Suppressor macrophage (primary cell): ENCODE measurements at places on chromosomes 3 and 15.

DNA sequence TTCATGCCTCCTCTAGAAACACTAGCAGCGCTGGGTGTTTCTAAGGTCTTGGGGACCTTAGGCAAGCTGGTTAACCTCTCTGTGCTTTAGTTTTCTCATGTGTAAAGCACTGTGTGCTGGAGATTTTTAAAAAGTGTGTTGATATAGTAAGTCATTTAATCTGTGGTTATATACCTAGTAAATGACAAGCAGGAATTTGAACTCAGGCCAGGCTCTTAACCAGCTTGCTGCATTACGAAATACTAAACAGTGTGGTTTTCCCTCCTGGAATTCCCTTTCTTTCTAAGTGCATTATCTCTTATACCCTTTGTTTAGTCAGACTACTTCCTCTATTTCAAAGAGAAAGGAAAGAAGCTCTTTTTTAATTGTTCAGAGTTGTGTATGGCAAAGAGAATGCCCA lies 26.5 kb downstream of the NEO1 start:
- peak; percentile 26 for DNase-seq

DNA sequence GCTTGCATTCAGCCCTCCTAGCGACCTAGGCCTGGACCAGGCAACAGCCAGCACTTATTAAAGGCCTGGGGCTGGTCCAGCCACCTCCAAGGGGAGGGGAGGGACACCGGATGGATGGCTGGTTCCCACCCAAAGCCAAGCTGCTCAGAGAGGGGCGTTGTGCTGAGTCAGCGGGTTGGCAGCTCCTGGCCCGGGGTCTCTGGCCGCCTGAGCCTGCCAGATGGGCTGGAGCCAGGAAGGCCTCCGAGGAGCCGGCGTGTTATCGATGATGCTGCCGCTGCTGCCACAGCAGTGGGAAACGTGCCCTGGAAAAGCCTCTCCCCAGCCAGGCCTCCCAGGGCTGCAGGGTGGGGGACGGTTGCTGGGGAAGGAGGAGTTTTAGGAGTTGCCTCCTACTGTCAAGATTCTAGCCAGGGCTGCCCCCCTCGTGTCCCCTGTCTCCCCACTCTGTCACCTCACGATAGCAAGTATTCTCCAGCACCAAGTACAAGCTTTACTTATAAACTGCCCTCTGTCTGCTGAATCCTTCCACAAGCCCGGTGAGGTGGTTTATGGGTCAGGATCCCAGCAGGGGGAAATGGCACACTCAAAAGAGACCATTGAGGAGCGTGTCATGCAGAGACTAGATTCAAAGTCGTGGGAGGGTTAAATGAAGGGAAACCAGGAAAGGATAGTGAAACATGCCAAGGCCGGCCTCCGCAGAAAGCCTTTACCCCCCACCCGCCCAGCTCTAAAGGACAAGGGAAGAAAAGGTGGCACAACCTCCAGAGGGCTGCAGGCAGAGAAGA lies 43.2 kb upstream of the TSEN2 start:
- no peak for DNase-seq

DNA sequence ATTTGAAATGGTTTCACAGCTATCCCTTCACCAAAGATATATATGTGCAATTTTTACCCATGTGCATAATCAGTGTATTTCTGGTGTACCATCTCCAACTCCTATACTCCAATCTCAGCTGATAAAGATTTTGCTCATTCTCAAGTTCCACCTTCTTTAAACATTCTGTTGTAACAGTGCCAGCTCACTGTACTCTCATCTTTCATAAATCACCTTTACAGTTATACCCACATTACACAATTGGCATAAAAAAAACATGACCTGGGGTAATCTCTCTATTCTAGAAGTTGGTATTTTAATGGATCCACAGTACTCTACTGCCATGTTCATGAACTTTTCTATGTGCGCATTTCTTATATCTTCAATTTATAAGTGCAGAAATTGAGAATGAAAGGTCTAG lies 339.9 kb upstream of the DPH6 start:
- DNase-seq = no peak

- DNase-seq = no peak
Measured at GRCh38 chr15:64582202-64582601, 121.8 kb downstream of the ZNF609 start.

DNA sequence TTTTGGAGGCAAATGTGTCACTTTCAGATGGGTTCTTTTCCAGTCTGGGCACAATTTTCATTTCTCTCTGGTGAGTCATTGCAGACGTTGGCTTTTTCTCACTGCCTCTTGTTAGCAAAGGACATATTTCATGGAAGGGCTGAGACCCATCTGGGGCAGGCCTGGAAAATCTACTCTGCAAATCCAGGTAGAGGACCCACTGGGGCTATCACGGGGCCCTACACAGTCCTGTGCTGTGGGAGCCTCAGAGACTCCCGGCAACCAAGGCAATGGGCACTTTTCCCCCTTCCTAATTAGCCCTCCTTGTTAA lies 58.0 kb downstream of the HRH1 start:
- no peak for DNase-seq

DNA sequence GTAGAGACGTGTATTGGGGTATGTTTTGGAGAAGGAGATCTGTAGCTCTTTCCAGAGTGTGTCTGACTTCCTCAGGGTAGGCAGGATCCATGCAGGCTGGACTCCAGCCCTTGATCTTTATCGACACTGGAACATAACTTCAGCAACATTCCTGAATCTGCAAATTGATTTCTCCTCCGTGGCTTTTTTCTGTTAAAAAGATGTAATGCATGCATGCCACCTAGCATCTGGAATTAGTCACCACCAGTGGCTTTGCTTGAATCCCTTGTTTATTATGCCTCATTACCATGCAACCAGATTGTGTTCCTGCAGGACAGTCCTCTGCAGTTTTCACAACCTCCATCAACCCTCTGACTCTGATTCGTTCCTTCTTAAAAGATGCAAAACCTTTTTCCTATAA lies 86.1 kb downstream of the CCNL1 start:
- DNase-seq = no peak

DNA sequence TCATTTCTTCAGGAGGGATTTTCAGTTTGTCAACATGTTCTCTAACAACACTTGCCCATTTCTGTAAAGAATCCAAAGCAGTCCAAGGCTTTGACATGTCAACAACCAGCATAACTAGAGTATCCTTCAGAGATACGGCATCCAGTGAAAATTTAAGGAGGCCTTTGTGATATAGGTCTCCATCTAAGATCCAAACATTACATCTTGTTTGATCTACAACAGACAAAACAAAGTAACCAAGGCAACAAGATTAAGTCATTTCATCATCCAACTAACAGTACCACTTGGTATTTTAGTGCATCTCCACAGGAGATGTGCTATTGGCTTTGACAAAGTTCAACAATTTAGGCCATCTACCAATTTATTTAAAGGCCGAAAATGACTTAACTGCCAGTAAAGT lies 25.8 kb downstream of the DYNC1LI1 start:
- DNase-seq = no peak

GRCh38 chr15:67183443-67184169 lies 70.9 kb downstream of the AAGAB start:
- DNase-seq = no peak

DNA sequence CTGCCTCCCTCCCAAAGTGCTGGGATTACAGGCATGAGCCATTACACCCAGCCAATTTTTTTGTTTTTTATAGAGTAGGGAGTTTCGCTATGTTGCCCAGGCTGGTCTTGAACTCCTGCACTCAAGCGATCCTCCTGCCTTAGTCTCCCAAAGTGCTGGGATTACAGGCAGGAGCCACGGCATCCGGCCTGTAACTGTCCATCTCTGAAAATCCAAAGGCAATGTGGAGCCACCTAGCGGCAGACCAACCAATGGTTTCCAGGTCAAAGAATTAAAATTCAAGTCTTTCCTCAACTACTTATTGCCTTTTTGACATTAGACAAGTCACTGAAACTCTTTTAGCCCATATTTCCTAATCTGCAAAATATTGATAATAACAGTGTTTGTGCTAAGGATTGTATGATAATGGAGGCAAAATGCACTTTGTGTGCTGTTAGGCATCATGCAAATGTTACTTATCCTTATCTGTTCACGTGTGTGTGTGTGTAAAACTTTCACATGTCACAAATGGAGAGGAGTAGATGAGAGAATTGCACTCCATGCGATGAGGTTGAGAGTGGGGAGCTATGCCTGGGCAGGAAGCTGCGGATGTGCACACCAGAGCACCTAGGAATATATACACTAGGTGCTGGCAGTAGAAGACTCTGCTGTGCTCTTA lies 48.7 kb downstream of the COL8A1 start:
- peak; percentile 42 for DNase-seq

DNA sequence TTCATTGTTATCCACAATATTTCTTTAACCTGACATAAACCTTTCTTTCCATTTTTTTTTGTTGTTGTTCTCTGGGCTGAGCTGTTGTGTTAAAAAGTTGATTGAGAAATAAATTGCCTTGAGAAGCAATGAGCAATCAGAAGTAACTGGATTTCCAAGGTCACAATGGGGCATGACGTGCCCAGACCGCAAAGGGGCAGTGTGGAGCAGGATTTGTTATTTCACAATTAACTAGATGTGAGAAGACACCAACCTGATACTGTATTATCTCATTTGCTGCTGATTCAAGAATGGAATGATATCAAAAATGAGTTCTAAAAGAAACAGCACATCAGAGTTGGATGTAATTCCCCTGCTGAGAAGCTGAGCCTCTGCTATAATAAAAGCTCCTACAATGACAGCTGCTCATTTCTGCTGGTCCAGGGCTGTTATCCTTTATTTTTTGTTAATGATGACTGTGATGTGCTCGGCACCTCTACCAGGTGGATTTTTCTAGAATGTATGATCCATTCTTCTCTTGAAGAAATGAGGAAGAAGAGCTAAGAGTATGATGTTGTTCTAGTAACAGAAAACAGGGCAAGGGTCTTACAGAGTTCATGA lies 28.1 kb downstream of the CPNE4 start:
- peak; percentile 60 for DNase-seq

DNA sequence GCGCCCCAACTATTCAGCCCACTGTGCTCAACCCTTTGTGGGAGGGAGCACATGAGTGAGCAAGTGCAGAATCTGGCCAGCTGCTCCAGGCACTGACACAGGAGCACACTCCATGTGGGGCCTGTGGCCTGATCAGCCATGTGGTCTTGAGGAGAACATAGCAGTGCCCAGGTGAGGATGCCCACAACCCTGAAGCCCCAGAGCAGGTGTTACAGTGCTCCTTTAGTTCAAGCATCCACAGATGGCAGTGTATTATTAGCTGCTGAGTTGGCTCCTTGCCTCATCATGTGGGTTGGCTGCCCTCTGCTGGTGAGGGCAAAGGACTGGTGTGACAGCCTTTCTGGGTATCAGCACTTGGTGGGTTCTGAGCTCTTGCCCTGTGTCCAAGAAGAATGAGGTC lies 1588.2 kb downstream of the SI start:
- peak; percentile 57 for DNase-seq

- no peak for DNase-seq
Measured at GRCh38 chr3:41940393-41940792, 21.5 kb downstream of the ULK4 start.

DNA sequence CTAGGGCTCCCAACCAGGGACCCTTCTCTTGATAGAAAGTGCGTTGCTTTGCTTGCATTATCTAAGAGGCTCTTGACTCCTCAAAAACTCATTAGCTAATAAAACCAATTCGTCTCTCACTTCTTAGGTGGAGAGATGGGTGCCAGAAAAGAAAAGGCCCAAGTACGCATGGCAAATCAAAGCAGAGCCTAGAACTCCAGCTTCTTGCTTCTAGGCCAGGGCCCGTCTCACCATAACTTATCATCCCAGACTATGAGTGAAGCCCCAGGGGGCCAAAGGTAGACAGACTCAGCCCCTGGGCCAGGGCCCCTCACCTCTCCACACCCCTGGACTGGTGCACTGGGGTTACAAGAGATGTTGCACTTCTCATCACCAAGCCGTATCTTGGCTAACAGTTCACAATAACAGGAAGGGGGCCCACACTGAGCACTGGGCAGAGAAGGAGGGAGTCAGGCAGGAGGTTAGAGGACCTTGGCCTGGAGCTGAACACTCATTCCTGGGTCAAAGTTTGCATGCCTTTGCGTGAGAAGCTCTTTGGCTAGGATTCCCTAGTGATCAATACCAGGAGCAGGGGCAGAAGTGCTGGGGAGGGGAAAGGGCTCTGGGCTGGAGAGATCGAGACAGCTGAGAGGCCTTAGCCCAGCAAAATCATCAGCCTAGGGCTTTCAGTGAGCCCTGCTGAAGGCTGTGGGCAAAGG lies 5.4 kb upstream of the CYP1A1 start:
- DNase-seq = no peak

GRCh38 chr3:88364926-88365325 lies 215.2 kb downstream of the C3orf38 start:
- DNase-seq = no peak

DNA sequence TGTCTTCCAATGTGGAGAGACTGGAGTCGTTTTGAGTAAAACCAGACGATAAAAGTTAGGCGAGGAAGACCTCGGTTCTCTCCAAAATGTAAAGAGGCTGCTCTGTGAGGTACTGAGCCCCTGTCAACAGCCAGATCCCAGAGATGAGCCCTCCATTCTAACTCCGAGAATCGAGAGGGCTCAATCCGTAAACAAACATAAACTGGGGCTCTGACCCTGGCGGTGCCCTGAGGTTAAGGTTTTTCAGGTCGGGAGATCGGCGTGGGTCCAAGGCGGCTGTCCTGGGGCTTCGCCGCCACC lies 417 bp downstream of the TBCCD1 start:
- DNase-seq = no peak

- no peak for DNase-seq
Measured at GRCh38 chr3:81459733-81460132, 301.7 kb downstream of the GBE1 start.

DNA sequence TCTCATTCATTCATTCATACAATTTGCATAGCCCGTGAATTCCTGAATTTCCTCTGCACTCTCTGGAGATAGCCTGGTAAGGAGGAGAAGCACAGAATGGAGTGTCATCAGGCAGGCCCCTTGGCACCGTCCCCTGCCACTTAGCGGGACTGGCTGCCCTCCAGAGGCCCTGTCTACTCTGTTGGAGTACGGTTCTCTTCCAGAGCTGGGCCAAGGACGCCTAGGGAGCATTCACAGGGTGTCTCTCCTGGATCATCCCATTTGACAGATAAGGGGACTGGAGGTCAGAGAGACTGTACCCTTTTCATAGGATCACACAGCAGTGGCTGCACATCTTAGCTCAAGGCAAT lies 48.0 kb downstream of the PTH1R start:
- DNase-seq = no peak

DNA sequence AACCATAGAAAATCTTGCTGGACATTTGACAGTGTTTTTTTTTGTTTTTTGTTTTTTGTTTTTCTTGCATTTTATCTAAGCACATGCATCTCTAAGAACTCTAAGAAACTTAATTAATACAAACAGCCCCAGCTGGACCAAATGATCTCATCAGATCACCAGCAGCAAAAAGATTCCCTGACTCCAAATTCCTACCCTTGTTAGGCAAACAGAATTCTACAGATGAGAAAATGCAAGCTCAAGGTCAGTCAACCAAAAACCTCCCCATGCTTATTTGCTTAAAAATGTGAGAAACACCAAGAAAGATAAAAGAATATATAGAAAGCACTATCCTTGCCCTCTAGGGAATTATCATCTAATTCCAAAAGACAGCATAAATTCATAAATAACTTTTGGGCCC lies 65.4 kb downstream of the FOXP1 start:
- no peak for DNase-seq
